ENCODE measurements at places on chromosomes 11 and 22.

- DNase-seq, result peak; percentile 29
Observed at GRCh38 chr11:65169164-65169641, 830 bp upstream of the SPDYC start.

GRCh38 chr22:37457093-37457893 lies 28.9 kb downstream of the MFNG start:
- DNase-seq, result peak; percentile 56

- no peak for DNase-seq
Observed at GRCh38 chr11:62575156-62575555, 1.5 kb upstream of the EEF1G start.

- DNase-seq, result no peak
Observed at GRCh38 chr11:56885854-56886253, 102.9 kb upstream of the OR5AK2 start.

GRCh38 chr11:32059686-32060462 lies 31.0 kb upstream of the RCN1 start:
- no peak for DNase-seq

DNA sequence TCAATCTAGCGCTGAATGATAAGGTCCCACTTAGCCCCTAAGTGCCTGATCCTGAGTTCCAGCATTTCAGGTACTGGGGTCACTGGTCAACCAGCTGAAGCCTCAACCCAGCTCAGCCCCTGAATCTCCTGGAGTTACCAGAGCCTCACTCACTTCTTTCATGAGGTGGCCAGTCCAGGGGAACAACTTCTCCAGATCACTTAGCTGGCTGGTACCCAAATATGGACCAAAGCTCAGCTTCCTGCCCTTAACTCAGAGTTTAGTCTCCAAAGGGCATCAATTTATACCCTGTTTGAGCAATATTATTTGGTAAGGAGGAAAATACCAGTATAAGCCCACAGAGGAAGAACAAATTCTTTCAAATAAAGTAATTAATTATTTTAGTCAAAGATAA lies 105.6 kb downstream of the SLC1A2 start:
- no peak for DNase-seq

GRCh38 chr22:26436903-26437515 lies 7.9 kb downstream of the ASPHD2 start:
- DNase-seq, result no peak

DNA sequence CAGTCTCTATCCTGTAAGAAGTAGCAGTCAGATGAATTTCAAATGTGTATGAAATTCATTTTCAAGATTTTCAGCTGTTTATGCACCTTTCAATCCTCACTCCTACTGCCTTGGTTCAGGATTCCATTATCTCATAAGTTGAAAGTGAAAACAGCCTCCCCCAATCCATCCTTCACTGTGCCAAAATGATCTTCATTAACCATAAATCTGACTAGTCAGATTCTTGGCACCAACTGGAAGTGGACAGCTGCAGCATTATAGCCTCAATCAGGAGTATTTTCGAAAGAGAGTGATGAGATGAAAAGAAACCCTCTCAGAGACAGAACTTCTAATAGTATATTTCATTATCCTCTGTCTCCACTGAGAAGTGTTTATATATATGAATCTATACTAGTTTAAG lies 365.3 kb upstream of the PDGFD start:
- DNase-seq, result no peak

- DNase-seq, result peak; percentile 89
Observed at GRCh38 chr11:12318791-12319438, 58.5 kb upstream of the PARVA start.

DNA sequence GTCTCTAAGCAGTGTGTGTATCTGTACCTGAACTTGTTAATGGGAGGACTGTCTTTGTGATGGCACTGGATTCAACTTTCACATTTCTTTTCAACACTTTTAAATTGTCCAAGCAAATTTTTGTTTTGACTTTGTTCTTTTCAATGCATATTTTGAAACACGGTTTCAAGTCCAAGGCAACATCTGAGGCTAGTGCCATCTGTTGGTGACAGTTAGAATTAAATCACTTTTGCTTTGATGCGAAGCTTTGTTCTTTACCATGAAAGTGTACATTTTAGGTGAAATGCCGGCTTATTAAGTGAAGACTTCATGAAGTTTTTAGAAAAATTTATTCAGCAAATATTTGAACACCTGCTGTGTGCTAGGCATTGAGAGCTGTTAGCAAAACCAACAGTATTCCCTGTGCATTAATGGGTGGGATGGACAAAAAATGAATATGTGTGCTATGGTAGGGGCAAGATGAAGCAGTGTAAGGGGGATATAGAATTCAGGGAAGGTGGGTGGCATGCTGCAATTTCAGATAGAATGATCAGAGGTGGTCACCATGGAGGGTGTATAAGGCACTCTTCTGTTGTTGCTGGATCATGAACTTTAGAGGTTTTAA lies 70.2 kb downstream of the DDX10 start:
- DNase-seq, result no peak

- peak; percentile 19 for DNase-seq
Observed at GRCh38 chr22:31400023-31400397, 606 bp downstream of the DRG1 start.

- no peak for DNase-seq
Observed at GRCh38 chr22:21673534-21674321, 7.9 kb downstream of the PPIL2 start.

DNA sequence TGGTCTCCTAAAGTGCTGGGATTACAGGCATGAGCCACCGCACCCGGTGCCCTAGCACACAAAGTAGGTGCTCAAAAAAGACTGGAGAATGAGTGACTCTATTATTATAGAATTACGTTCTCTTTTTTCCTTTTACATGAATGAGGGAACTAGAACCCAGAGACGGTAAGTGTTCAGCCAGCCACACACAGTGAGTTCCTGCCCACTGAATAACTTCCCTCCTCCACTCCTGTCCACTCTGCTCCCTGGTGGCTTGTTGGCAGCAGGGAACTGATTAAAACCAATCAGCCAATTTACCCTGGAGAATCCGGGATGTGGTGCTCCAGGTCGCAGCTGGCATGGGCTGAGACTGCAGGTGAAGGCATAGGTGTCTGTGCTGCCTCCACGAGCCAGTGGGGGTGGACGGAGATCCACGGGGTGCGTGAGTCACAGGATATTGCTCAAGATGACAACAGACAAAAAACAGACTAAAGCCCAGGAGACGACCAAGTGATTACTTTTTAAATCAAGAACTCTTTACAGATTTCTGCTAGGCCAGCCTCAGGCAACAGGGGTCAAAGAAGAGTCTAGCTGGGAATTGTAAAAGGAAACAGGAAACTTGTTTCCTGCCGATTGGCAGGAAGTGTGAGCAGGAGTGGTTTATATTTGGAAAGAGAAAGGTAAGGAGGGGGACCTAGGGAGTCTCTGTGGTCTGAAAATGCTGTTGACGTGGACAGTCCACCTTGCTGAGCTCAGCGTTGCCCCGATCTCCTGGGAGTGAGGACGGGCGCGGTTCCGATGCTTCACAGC lies 95.2 kb upstream of the TP53I11 start:
- DNase-seq, result peak; percentile 36

DNA sequence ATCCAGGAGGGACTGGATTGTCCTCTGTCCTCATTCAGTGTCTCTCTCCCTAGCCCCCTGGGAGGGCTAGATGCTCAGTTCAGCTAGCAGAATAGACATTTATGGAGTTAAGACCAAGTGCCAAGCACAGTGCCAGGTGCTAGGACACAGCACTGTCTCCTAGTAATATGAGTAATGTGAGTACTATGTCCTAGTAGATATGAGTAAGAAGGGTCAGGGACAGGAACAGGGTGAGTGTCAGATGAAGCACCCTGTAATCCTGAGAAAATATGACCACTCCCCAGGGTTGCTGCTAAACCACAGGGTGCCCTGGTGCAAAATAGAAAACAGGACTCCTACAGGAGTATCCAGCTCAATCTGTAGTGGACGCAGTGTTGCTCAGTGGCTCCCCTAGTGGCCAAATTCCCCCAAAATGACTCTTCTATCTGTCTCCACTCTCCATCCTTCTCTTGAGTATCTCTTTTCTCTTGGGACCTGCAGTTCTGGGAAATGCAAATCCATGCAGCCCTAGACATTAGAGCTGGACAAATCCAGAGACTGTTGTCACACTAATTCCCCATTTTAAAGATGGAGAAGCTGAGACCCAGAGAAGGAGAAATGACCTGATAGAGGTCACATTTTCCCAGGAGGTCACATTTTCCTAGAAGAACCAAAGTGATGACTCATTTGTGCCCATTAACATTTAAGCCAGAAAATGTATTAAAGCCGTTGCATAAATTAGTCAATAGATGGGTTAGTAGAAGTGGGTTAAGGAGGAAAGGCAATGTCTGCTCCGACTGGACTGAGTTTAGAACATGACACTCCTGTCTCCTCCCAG lies 214.3 kb downstream of the NXPE2 start:
- DNase-seq, result no peak

- no peak for DNase-seq
Observed at GRCh38 chr22:38957046-38957770, at the start of gene APOBEC3A. TSS of gene APOBEC3A (plus strand) at chr22:38957609. CDS start at chr22:38957692, 83 bp downstream.

DNA sequence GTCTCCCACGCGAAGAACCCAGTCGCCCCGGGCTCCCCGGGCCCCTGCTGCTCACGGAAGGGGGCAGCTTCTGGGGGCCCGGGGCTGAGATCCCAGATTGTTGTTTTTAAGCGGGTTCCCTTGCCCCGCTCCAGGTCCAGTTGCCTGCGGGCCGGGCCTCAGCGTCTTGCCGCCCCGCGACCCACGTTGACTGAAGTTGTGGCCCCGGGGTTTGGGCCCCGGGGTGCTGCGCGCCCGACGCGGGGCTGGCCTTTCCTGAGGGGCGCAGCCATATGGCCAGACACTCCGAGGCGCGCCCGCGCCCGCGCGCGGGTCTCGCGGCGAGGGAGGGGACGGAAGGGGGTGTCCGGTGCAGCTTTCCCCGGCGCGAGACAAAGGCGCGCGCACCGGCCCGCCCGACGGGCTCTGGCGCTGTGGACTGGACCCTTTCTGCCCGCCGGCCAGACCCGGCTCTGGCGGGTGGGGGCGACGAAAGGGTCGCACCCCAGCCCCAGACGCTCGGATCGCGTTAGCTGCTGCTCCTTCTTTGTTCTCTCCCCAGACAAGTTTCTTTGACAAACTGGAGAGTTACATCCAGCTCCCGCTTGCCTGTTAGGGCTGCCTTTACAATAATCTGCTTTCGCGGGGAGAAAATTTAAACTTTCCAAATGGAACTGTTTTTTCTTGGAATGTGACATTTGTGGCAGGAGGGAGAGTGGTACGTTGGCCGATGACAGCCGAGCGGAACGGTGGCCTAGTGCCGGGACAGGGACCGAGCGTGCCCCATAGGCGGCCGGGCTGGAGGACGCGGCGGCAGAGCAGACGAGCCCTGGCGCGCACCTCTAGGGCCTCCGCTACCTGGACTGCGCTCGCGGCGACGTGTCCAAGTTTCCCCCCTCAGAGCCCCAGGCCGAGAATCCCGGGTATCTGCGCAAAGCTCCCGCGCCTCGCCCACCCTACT lies 716 bp downstream of the AMOTL1 start:
- peak; percentile 51 for DNase-seq

DNA sequence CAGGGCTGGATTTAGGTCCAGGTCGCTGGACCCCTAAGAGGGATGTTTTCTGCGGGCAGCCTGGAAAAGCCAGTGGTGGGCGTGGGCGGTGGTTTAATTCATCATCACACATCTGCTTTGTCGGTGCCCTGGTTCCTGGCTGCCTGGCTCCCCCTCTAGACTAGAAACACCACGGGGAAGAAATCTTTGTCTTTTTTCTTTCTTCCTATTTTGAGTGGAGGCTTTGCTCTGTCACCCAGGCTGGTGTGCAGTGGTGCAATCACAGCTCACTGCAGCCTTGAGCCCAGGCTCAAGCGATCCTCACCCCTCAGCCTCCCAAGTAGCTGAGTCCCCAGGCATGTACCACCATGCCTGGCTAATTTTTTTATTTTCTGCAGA lies 86.6 kb upstream of the LINC01488 start:
- DNase-seq, result no peak

GRCh38 chr11:3103076-3103475 lies 45.9 kb upstream of the CARS1 start:
- no peak for DNase-seq

- no peak for DNase-seq
Observed at GRCh38 chr11:133711545-133711944, 133.8 kb downstream of the SPATA19 start.

DNA sequence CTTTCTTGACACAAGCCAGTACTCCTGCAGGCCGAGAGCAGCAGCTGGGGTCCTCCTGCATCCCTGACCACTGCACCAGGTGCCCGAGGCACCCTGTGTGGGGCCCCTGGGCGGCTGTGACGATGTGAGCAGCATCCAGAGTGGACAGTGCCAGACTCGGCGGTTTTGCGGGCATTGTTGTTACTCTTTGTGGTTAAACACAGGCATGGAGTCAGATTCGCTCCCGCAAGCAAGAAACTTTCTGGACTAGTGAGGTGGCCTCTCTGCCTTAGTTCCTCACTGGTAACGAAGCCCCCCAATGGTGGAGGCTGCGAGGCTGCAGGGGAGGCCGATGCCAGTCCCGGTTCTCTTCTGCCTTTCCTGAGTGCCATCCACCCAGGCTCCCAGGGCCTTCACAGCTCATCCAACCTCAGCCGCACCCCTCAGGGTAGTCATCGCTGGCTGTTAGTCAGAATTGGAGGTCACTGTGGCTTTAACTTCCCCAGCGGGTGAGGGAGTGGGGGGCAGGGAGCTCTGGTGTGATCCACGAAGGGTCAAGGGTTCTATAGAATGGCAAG lies 3.7 kb upstream of the CLDN5 start:
- DNase-seq, result no peak

DNA sequence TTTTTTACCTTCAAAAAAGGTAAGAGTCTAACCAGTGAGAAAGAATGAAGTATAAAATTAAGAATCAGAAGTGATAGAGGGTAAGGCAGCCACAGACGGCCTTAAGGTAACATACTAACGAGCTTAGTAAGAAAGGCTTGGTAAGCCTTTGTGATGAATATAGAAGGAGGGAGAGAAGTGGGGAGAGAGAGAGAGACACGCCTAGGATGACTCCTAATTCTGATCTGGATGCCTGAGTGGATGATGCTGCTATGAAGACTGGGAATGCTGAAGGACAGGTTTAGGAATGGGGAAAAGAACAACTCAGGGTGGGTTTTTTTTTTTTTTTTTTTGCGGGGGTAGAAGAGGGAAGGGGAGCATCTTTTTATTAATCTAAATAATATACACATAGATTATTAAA lies 4.8 kb downstream of the FBXO3 start:
- no peak for DNase-seq

DNA sequence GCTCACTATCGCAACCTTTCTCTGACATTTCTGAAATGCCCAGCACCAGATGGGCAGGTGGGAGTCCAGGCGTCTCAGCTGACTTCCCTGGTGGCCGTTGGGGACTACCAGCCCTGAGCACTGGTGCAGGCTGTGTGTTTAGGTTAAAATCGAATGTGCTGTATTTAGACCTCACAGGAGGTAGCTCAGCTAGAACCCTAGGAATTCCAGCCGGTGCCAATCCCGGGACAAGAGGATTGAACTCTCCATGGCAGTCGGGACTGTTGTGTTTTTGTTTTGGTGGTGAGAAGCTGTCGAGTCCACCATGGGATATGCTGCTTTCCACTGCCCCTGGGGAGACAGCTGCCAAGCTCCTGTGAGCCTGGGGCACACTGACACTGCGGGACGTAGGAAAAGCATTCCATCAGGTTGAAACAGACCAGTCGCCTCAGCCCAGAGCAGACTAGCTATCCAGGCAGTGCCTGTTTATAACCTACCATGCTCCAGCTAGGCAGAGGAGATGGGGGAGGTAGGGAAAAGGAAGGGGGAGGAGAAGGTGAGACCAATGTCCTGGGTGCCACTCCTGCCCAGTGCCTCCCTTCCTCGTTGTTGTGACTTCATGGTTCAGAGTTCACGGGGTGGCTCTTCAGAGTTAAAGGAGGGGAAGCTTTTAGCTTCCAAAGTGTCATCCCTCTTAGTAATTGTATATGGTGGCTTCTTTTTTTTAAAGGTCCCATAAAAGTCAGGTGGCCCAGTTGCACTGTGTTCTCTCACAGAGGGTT lies 53.0 kb downstream of the MICAL2 start:
- DNase-seq, result peak; percentile 81
